ENCODE measurements at places on chromosomes 1 and 21.

GRCh38 chr1:67601955-67602354 is 83.0 kb upstream of the GADD45A start:
- DNase-seq, result no peak

DNA sequence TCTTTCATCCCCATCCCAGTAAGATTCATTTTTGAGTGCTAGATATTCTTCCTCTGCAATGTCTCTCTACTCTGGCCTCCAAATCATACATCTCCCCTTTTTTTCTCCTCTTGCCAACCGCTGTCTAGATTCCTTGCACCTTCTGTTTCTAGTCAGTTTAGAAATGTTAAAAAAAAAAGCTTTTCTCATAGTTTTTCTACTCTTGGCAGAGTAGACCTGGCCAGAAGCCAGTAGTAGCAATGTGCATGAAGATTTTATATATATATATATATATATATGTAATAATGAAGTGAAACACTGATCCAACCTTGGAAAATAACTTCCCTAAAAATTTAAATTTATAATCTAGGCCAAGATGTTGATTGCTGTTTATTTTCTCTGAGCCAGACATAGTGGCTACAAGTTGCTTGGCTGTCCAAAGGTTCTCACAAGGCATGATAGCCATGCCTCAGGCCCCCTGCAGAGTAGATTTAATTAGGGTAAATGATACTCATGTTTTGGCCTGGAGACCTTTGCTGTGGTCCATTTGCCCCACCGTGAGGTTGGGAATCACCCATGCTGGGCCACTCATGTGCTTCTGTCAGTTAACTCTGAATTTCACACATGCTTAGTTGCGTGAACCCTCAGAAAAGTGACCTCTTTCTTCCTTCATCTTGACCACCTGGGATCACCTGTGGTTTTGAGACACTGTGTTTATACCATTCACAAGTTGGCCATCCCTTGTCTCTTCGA is 103.4 kb upstream of the KCNE2 start:
- DNase-seq, result no peak

DNA sequence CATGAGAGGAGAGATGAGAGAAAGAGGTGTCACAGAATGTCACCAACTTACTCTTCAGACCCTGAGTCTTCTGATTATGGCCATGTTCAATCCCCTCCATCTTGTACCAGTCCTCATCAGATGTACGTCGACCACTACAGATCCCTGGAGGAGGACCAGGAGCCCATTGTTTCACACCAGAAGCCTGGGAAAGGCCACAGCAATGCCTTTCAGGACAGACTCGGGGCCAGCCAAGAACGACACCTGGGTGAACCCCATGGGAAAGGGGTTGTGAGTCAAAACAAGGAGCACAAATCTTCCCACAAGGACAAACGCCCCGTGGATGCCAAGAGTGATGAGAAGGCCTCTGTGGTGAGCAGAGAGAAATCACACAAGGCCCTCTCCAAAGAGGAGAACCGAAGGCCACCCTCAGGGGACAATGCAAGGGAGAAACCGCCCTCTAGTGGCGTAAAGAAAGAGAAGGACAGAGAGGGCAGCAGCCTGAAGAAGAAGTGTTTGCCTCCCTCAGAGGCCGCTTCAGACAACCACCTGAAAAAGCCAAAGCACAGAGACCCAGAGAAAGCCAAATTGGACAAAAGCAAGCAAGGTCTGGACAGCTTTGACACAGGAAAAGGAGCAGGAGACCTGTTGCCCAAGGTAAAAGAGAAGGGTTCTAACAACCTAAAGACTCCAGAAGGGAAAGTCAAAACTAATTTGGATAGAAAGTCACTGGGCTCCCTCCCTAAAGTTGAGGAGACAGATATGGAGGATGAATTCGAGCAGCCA is 8.0 kb downstream of the ELOA start:
- peak; percentile 73 for DNase-seq

DNA sequence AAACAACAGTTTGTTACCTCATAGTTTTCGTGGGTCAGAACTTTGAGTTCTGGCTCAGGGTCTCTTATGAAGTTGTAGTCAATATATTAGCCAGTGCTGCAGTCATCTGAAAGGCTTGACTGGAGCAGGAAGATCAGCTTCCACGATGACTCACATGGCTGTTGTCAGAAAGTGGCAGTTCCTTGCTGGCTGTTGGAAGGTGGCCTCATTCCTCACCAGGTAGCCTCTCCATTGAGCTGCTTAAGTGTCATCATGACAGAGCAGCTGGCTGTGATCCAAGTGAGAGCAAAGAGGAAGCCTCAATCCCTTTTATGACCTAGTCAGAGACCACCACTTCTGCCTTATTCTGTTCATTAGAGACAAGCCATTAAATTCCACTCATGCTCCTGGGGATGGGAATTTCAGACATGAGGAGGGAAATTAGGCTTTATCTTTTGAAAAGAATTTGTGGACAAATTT is 5.6 kb downstream of the OSBPL9 start:
- DNase-seq, result no peak

- no peak for DNase-seq
These were observed 759 bp downstream of the SMYD3 start for GRCh38 chr1:246506367-246506673.

DNA sequence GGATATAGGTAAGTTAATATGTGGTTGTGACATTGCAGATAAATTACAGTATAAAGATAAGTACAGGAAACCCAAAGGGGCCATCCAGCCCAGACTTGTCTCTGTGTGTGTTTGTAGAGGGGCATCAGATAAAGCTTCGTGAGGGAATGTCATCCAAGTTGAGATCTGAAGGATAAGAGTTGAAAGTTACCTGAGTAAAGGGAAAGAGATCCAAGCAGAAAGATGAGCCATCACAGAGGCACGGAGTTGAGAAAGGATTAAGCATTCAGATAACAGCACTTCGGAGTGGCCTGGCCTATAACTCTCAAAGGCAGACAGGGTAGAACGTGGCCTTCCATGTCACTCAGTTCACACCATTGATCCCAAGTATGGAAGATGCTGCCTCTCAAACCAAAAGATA is 749.1 kb downstream of the ADGRL2 start:
- DNase-seq, result no peak

DNA sequence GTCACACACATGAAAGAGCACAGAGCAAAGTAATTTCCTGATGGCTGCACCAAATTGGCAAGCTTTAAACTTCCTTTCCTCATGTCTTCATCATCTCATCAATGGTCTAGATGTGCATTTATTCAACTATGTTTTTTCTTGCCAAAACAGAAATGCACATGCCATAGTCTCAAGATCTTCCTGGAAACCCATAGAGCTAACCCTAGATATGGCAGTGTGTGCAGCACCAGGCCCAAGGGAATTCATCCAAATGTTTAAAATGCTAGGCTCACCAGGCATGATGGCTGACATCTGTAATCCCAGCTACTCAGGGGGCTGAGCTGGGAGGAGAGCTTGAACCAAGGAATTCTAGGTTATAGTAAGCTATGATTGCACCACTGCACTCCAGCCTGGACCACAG is 31.2 kb upstream of the PALMD start:
- DNase-seq, result no peak

Measured in HuH-7 (cell line).